IPS-NIHi11 (cell line): ENCODE measurements at places on chromosomes 7 and 10.

DNA sequence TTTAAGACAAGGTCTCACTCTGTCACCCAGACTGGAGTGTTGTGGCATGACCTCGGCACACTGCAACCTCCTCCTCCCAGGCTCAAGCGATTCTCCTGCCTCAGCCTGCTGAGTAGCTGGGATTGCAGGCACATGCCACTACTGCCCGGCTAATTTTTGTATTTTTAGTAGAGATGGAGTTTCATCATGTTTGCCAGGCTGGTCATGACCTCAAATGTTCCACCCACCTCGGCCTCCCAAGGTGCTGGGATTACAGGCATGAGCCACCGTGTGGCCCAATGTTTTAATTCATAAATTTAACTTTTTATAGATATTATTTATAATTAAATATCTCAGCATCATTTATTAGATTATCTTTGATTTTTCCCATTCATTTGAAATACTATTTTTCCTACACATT is 658.0 kb upstream of the NRG3 start:
- DNase-seq: no peak

- no peak for DNase-seq
These were observed 238.6 kb upstream of the SHH start for GRCh38 chr7:156050636-156051569.

DNA sequence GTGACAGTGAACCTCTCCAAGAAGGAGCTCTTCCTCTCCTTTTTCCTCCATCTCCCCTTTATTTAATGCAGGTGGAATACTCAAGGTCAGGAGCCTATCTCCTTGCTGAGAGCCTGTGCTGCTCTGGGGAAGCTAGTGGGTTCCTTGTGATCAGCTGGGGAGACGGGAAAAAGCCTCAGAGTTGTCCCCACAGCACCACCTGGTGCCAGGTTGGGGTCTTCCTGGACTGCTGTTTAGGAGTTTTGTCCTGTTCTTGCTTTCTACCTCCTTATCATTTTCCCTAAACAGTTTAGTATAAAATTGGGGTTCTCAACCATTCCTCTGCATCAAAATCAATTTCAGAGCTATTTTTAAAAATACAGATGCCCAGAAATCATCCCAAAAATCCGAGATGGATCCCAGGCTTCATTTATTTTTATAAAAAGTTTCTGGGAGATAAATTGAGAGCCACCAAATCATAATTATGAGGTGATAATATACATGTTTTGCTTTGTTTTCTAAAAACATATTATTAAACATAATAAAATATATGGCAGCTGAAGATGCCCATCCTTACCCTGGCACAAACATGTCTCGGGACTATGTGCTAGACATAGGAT is 44.3 kb downstream of the MACC1 start:
- peak; percentile 77 for DNase-seq

- no peak for DNase-seq
These were observed 83.2 kb upstream of the CAPZA2 start for GRCh38 chr7:116779216-116779615.

DNA sequence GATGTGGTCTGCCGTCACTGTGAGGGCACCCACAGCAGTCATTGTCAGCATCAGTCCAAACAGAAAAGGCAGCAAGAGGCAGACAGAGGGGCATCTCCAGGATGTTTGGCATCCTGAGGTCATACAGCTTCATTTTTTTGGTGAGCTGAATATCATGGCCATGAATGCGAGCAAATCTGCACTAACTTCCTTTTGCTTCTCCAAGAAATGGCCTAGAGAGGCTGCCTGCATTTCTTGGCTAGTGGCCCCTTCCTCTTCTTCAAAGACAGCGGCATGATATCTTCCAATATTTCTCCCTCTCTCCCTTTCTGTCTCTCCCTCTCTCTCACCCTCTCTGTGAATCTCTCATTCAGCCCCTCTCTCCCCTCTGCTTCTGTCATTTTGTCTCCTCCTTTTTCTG is 24.8 kb downstream of the FKBP6 start:
- no peak for DNase-seq

DNA sequence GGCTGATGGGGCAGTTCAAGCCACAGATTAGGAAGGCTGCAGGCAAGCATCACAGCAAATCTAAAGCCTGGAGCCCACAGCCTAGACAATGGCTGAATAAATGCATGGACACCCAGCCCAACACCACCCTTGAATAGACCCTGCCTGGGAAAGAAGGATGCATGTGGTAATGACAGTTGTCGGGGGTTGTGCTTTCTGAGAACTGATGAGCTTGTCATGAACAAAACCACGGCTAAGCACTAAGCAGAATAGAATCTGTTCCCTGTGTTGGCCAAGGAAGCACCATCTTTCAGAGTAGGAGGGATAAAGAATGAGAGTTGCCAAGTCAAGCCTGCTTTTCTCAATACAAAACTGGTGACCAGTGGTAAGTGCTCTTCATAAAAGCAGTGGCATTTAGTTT is 66.1 kb upstream of the JCAD start:
- DNase-seq: no peak

DNA sequence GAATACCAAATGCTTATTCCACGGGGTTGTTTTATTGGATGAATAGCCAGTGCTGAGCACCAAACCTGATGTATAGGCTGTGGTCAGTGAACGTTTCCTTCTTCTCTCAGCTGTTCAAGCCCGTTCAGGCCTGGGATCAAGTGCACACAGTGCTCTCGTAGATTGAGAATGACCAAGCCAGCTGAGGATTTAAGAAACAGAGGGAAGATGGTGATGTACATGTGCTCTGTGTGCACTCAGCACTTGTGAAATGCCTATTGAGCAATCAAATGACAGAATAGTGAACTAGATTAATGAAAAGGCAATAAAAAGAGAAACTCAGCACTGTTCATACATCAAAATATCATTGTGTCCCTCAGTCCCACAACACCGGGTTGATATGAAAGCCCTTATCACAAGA is 302.5 kb downstream of the BMPER start:
- no peak for DNase-seq

- peak; percentile 88 for DNase-seq
These were observed at the start of gene PTPRZ1 for GRCh38 chr7:121872831-121873288. PTPRZ1 (plus strand) TSS chr7:121873161; CDS start chr7:121873500, 339 bp downstream.

GRCh38 chr10:73039635-73040034 is 57.0 kb downstream of the P4HA1 start:
- no peak for DNase-seq

DNA sequence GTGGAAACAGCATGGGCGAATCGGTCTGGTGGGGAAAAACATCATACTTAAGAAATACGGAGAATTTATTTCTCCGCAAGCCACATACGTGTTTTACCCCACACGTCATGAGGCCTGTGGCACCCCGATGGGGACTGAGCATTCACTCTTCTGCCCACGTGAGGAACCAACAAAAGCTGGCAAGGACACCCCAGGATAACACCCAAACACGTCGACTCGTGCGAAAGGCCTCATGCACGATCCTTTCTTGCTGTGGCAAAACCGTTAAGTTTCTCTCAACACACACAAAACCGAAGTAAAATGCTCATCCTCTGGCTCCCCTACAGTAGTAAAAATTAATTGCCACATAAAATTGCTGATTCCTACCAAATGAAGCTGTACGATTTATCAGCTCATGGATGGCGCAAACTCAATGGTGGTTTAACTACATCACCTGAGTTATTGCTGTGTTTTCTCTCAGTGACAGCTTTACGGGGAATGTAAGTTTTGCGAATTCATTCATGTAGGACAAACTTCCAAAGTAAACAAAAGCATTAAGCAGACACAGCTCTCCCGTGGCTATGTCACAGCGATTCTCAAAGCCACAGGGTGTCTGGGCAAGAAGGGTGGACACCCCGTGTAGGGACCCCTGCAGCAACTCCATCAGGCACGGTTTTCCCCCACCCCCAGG is 97.0 kb downstream of the CTBP2 start:
- no peak for DNase-seq

DNA sequence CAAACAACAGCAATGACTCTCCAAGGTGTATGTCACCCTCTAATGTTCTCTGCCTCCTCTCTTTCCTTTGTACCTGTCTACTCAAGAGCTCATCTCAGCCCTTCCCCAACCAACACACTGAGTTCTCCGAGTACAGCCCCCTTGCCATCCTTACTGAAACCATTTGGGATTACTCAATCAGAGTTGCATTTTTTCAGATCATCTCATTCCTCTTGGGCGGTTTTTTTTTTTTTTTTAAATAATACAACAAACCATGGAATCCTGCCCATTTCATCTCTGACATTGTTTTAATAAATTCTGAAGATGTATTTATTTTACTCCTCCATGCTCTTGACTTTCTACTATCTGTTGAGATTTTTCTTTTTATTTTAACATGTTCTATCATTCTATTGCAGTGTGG is 4.2 kb upstream of the CREB3L2 start:
- DNase-seq: no peak

DNA sequence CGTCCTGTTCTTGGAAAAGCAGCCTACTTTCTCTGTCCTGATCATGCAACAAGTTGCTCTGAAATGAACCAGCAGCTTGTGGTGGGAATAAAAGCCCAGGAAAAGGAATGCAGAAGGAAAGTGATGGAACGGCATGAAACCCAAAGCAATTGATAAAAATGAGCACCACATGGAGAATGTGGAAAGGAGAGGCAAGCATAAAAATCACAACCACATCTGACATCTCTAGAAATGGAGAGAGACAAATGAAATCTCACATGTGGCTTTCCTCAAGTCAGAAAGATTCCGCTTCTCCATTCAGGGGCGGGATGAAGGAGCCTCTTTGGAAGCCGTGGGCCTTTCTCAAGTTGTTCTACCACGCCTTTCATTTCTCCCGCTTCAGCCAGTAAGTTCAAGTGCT is 631.7 kb upstream of the GALNT17 start:
- DNase-seq: no peak

DNA sequence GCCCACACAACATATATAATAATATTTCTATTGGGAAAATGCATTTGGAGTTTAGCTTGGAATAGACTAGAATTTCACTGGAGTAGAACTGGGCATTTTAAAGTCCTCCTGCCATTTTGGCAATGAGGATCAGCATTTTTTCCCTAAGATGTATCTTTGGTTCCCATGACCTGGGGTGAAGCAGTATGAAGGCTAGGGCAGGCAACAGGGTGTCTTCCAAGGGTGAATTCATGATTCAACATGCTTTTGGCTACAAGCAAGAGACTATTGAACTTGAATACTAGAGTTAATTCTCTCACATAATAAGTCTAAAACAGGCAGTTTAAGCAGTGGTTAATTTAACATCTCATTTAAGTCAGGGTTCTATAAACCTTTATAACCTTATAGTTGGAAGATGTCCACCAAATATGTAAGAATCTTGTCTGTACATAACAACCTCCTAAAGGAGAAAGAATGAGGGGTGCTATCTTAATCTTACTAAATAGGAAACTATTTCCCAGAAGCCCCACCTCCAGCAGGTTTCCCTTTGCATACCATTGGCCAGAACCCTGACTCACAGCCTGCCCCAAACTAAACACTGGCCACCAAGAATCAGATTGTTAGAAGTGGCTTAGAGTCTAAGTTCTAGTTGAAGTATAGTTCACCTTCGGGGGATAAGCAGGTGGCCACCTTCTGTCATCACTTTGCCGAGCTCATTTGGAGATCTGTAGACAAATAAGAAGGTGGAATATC is 96.0 kb upstream of the PRPS1L1 start:
- DNase-seq: no peak

GRCh38 chr10:52004342-52004949 is 305.1 kb upstream of the CSTF2T start:
- DNase-seq: peak; percentile 44

DNA sequence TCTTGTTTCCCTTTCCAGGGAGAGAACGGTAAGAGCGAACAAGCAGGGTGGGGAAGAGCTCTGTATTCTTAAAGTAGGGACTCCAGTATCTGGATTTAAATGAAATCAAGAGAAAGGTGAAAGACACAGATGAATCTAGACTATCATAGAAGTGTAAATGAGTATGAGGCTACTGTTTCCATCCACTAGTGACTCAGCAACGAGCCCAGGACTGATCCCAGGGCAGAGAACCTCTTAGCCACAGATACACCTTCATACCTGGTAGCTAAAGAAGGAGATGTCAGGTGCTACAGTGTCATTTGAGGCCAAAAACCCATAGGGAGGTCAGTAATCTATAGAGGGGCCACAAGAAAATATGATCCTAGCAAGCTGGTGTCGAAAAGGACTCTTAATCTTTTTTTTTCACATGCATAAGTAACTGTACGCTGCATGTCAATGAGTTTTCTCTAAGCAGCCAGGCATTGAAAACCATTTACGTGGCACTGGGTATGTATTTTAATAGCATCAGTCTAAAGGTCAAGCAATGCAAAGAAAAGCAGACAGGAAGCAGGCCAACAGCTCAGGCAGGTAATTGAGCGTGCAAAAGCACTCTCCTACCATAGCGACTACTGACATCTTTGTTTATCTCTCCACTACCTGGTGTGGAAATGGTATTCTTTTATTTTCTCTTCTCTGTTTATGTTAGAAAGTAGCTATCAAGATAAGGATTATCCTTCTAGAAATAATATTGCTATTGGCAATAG is 91.5 kb upstream of the EGR2 start:
- DNase-seq: no peak

DNA sequence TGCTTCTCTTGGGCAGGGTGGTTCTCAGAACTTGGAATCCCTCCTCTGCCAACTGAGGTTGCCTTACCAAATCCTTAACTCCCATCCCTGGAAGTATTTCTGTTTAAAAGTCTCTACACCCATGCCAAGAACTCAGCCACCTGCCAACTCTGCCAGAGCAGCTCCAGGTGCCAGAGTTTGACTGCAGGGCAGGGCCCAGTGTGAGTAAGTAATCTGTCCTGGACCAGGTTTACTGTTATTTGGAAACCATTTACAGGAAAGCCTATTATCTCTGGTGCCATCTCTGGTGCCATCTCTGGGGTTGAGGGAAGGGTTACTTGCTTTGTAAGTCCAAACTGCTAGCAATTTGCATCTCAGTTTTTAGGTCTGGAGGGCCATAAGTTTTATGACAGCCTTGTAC is 2.5 kb downstream of the TSPAN15 start:
- DNase-seq: no peak

GRCh38 chr10:62715383-62715782 is 89.1 kb upstream of the ADO start:
- no peak for DNase-seq

- peak; percentile 22 for DNase-seq
These were observed 37.2 kb downstream of the PLEKHS1 start for GRCh38 chr10:113788604-113789083.

DNA sequence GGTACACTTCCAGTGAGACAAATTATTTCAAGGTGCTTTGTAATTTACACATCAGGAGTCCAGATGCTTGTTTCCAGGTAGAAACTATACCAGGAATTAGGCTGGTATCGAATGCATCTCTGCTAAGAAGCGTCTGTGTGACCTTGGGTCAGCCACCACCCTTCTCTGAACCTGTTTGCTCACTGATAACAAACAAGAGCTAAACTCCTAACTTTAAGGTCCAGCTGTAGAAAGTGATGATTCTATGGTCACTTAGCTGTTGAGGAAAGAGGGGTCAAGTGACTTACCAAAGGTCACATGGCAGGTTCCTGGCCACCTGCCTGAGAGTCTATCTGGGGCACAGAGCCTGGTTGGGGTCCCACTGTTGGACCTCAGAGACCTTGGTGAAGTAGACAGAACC is 95.4 kb downstream of the HIF1AN start:
- DNase-seq: no peak

- DNase-seq: no peak
These were observed 125.3 kb downstream of the INSYN2A start for GRCh38 chr10:127071126-127071525.
